Activated CD8-positive, alpha-beta memory T cell treated with anti-CD3 and anti-CD28 coated beads for 1 hour (primary cell): ENCODE measurements at places on chromosomes 4 and X.

DNA sequence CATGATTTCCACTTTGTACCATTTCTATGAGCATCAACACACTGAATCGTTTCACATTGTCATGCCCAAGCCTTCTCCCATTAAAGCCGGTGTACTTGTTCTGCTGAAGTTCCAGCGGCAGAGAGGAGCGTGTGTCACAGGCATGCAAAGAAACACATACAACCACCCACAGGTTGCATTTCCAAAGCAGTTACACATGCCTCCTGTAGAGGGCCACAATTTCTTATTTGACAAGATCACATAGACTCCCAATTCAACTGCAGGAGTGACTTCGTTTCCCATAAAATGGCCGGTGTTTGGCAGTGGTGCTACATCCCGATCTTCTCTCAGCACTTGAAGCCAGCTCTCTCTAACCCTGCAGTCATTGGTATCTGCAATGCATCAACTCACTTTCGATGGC lies 992.6 kb downstream of the NLGN4X start:
- no peak for DNase-seq

- no peak for DNase-seq
These were observed 22.5 kb downstream of the RWDD4 start for GRCh38 chr4:183636503-183636902.

DNA sequence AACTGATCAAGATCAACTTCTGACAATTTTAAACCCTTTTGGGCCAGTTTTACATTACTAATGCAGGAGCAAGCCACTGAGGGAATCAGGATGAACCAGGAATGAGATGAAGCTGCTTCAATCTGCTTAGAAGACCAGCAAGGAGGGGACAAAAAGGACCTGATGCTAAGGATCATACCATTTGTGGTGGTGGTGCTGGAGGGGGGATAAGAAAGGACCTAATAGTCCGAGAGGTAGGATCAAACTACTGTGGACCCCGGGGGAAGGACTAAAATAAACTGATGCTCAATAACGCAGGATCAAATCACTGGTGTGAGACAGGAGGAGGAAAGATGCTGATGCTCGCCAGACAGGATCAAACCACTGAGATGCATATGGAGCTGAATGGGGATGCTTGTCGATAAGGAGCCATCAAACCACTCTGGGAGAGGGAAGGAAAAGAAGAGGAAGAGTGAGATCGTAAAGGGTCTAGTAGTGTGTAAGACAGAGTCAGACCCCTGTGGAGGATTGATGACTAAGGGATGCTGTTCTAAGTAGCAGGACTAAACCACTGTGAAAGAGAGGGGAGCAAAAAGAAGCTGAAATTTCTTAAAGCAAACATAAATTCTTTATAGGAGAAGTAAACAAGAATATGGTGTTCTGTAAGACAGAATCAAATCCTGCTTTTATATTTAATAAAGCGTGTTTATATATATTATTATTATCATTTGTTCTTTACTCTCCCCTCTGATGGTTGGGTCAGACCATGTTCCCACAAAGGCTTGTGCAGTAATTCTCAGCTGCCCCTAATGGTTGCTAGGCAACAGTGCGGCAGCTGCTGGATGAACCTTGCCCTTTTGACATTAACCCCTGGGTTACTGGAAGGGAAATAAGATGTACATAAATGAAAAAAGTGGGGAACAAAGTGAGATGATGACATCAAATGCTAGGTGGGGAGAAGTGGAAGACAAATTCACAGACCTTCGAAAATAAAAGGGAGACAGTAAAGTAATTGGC lies 432.5 kb upstream of the FGF16 start:
- no peak for DNase-seq

GRCh38 chr4:165763640-165764039 lies 109.4 kb upstream of the TLL1 start:
- DNase-seq = no peak

GRCh38 chr4:176090115-176090514 lies 24.5 kb downstream of the WDR17 start:
- no peak for DNase-seq

DNA sequence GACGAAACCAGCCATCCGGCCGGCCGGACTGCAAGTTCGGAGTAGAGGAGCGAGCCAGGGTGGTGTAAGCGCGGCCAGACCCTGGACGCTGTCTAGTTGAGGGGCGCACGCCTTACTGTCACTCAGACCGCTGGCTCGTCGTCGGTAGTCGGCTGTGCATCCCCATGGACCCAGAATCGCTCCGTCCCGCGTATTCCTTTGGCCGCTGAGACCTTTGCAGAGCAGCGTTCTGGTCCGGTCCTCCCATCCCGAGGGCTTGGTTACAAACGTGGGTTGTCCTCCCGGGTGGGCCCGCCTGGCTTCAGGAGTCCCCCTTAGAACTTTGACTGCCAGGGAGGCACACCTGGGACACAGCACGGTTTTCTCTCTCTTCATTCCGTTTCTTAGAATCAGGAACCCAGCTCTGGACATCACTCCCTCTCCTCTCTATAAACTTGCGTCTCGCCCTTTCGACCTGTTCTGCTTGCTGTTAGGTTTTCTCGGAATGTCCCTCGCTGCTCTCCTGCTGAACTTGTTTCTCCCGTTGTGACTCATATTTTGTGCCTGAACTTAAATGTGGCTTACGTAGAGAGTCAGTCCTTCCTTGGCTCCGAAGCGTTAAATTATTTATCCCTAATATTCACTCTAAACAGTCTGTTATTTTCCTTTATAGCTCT lies 672 bp downstream of the PGM2 start:
- no peak for DNase-seq

GRCh38 chrX:28910487-28910886 lies 323.2 kb downstream of the IL1RAPL1 start:
- DNase-seq = no peak

GRCh38 chr4:1410491-1411325 lies 4.5 kb upstream of the NKX1-1 start:
- no peak for DNase-seq

DNA sequence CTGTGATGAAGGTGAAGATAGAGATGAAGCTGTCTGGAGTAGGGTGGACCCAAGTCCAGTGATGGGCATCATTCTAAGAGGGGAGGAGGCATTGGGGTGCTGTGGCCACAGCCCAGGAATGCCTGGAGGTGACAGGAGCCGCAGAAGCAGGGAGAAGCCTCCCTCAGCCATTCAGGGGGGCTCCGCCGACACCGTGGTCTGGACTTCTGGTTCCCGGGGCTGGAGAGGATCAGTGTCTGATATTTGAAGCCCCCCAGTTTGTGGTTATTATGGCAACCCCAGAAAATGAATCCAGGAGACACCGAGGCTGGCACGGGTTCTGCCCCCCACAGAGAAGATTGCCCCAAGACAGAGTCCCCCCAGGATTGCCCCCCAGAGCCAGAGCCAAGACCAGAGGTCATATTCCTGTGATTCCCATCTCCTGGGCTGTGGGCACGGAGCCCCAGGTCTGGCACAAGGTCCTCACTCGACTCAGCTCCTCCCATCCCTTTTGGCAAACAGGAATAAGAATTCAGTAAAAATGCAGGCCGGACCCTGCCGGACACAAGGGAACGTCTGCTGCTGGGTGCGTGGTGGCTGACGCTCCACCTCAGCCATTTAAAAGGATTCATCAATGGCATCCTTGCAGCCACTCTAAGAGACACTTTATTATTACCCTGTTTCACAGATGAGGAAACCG lies 116.6 kb downstream of the CPZ start:
- no peak for DNase-seq

DNA sequence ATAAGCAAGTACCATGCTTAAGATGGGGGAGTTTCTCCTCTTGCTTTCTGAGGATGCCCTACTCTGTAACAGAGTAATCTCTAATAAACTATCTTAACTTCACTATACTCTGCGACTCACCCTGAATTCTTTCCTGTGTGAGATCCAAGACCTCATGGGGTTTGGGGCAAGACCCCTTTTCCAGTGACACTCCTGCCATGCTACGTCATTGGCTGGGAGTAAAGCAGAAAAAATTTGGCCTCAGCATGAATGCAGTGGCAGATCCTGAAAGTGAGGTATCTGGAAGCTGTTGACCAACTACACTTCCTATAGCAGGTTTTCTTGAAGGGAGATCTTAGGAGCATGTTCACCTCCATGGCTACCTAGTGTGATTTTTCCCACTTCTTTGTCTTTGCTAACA lies 109.1 kb upstream of the MED14 start:
- no peak for DNase-seq

- DNase-seq = no peak
These were observed 841.9 kb downstream of the PCDH18 start for GRCh38 chr4:136690360-136690759.

GRCh38 chr4:152293527-152293926 lies 242.4 kb downstream of the FBXW7 start:
- no peak for DNase-seq
